ENCODE measurements at places on chromosomes 5 and 9.

- DNase-seq = no peak
These were observed 93.8 kb downstream of the ZNF354C start for GRCh38 chr5:179153921-179154345.

GRCh38 chr9:19156026-19156474, 28.8 kb upstream of the PLIN2 start:
- DNase-seq = no peak

DNA sequence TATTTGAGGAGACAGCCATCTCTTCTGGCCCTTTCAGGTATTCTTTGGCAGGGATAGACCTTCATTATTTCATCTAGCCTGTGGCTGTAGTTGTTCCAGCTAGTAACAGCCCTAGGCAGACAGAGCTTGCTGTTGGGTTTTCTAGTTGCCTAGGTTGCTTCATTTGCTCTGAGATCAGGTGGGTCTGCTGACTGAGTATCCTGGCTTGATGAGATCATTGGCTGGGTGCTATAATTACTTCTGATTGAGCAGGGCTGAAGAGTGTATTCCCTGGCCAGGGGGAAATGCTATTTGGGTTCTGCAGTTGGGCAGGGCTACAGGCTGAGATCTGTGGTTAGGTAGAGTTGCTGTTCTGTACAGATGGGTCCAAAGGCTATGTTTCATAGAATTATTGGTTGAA, 456.1 kb downstream of the PSAT1 start:
- no peak for DNase-seq

GRCh38 chr9:70609011-70609410, 194.6 kb upstream of the KLF9 start:
- DNase-seq = no peak

GRCh38 chr9:16257604-16258003, 612.9 kb downstream of the BNC2 start:
- DNase-seq = no peak

- no peak for DNase-seq
These were observed 6.0 kb upstream of the IL13 start for GRCh38 chr5:132651838-132652469.

DNA sequence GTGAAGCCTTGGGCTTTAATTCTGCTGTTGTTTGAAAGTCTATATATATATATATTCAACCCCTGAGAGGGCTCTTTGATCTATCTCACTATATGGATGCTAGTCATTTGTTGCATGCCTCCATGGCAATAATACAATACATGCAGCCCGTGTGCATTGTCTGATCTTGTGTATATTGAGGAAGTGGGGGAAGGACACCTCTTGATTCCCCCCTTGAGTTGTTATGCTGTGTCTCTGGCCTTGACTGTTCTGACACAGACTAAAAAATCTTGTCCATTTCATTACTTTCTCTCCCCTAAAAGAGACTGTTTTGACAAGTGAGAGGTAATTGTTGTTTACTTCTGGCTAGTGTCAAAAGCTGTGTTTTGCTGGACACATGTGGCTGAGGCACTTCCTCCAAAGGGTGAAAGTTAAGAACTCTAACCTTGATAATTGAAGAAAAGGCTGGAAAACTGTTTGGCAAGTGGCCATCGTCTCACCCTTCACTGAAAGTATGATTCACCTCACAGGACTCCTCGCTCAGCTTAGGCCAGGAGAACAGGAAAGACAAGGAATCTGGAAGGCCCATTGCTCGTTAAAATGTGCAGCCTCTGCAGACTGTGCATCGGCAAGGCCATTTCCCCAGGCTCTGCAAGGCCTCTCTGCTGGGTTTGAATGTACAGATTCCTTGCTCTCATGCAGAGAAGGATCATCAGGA, 304.0 kb downstream of the PRELID2 start:
- no peak for DNase-seq

DNA sequence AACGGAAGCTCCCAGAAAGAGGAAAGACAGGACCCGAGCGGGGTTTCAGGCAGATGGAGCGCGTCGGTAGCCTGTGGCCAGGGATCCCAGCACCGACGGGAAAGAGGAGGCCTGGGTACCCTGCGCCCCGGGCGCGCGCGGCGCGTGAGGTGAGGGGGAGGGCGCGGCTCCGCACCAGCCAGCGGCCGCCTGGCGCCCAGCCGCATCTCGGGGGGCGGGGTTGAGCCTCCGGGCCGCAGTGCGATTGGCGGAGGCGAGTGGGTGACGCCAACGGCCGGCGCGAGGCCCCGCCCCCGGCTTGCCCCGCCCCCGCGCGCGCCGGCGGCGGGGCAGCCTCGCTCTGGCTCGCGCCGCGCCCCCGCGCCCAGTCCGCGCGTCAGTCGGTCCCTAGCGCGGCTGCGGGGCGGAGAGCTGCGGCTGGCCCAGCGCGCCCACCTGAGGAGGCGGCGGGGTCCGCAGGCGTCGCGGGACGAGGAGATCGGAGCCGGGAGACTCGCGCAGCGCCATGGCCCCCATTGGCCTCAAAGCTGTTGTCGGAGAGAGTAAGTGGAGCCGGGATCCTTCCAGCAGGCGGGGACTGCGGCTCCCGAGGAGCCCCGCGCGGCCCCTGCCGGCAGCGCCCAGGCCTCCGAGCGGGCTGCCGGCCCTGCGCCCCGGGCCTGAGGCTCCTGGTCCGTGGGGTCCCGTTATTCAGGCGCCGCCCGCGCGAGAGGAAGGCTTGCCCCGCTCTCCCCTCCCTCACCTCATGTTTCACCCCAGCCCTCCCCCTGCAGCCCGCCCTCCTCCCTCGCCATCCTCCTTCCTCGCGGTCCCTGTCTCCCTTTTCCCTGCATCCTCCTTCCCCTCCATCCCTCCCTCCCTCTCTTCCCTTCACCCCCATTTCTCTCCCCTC, at the start of gene STXBP1:
Gene STXBP1 (plus strand): TSS at position 379 of the 892 bp plus-strand sequence. CDS start 127 bp downstream, at position 506.
- DNase-seq = peak; percentile 78

DNA sequence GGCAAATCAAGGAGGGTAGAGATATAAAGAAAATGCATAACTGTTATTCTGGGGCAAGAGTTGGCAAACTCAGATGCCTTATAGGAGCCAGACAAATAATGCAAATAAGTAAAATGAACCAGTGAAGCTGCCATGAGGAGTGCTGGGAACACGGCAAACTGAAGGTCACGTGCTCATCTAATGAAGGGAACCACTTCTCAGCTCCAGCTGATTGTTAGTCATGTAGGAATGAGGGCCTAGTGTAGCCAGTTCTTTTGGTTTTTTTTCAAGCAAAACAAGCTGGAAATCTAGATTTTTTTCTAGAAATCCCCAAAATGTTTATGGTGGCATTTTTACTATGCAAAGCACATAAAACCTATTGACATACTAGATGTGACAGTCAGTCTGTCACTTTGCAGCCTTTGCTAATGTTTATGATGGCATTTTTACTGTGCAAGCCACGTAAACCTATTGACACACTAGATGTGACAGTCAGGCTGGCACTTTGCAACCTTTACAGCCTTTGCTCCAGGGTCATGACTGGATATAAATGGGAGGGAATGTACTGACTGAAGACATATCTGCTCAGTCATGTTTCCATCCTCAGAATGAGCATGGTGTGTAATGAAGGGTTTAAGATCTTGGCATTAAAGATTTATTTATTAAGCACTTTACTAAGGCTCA, 39.4 kb downstream of the RUSC2 start:
- DNase-seq = no peak

- no peak for DNase-seq
These were observed 13.6 kb upstream of the S100Z start for GRCh38 chr5:76836181-76836580.

- DNase-seq = no peak
These were observed 123.3 kb upstream of the ELL2 start for GRCh38 chr5:96084874-96085506.

Data from activated T-cell treated with anti-CD3 and anti-CD28 coated beads for 4 hours (primary cell).